ENCODE measurements at places on chromosomes 5 and 9.

DNA sequence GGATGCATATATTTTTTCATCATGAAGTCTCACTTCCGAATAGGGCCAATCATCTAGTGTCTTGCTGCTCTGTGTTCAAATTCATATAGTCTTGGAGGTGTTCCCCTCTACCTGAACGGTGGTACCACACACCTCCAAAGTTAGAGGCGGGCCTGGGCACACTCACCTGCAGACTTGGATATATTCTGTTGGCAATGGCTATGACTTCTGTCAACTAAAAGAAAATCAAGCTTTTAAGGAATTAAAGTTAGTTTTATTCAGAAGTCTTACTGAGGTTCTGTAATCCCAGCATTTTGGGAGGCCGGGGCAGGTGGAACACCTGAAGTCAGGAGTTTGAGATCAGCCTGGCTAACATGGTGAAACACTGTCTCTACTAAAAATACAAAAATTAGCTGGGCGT is 2.6 kb upstream of the NIPAL4 start:
- DNase-seq, result no peak

DNA sequence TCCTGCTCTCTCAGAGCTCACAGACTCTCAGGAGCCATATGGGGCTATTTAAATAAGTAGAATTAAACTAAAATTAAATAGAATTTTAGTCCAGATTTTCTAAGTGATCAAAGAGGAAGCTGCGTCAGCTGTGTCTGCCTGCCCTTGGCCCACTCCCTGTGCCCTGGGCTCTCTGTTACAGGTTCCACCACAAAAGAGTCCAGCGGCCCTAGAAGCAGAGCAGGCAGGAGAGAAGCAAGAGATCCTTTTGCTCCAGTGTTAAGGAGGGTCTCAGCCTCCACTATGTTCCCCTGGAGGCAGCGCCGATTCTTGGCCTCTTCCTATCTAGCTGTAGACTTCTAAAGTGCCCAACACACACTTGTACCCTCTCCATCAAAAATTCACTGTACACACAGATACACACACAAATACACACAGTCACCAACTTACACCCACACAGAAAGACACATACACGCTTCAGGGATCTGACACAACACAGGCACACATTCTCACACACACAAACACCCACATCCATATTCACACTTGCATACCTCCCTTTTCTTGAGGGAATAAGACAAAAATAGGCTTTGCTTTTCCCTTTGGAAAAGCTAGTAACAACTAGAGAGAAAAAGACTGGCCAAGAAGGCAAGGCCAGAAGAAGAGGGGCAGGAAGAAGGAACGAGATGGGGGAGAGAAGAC is 5.5 kb upstream of the TNIP1 start:
- DNase-seq, result no peak

DNA sequence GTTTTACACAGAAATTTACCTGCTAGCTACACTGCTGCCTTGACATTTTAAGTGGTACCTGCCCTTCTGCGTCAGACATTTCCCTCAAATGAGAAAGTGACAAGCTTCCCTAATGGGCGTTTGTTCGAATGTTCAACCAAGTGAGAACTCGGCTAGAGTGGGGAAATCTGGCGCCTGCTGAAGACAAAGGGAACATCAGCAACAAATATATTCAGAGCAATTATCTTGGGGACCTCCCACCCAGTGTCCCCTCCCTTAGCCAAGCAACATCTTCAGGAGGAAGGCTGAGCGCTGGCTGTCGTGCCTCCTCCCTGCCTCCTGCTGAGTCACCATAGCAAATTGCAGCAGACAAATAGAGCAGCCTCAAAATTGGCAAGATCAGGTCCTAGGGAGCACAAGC is 57.1 kb downstream of the MFAP3 start:
- no peak for DNase-seq

GRCh38 chr5:91150234-91150633 is 232.9 kb downstream of the ARRDC3 start:
- DNase-seq, result no peak

DNA sequence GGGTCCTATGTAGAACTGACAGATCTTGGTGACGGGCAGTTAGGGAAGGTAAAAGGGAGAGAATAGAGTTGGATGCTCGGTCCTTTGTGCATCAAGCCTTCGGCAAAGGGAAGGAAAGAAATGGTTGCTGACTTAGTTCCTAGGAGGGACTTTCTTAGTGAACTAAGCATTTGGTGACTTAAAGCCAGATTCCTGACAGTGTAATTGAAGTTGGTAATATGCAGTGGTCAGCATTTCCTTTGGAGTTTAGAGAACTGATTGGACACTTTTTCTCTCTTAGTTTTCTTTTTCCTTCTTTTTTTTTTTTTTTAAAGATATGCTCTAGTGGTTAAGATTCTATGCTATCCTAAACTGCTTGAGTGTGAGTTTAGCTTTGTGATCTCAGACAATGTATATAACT is 2.3 kb downstream of the CLTA start:
- no peak for DNase-seq

DNA sequence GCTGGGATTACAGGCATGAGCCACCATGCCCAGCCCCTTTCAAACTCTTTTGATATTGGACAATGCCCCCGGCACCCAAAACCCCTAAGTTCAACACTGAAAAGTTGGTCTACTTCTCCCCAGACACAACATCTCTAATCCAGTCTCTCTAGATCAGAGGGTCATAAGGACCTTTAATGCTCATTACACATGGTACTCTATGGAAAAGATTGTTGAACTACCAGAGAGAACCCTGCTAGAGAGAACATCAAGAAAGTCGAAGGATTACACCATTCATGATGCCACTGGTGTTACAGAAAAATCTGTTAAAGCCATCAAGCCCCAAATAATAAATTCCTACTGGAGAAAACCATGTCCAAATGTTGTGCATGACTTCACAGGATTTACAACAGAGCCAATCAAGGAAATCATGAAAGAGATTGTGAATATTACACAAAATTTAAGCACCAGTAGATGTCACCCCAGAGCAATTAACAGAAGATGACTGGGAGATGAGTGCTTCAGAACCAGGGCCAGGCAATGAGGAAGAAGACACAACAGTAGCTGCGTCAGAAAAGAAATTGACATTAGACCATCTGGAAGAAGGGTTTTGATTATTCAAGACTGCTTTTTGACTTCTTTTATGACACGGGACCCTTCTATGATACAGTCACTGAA is 28.3 kb upstream of the NIPAL4 start:
- peak; percentile 41 for DNase-seq

- DNase-seq, result no peak
Measured at GRCh38 chr9:9341203-9341602, 1271.6 kb downstream of the PTPRD start.

- no peak for DNase-seq
Measured at GRCh38 chr9:135343837-135344522, 135.6 kb upstream of the PPP1R26 start.

DNA sequence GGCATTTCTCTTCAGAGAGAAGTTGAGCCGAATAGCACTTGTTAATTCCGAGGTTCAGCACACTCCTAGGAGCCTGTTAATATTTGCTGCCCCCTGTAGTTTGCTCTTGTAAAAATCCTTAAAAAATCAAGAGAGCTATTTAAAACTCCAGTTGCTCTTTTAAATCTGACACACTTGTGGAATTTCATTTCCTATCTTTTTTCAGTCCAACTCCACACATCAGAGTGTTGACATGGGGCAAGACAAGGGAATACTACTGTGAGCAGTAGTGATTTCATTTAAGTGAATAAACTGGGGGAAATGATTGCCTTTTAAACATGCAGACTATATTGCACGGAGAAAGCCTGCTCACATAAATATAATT is 1096.3 kb upstream of the DMAC1 start:
- DNase-seq, result peak; percentile 11

GRCh38 chr9:105663914-105664313 is 1.7 kb downstream of the TAL2 start:
- no peak for DNase-seq

Data from AG09309 (cell line).